ENCODE measurements at places on chromosomes 2 and 18. TPM values are rescaled to one million over a fixed set of nuclear protein-coding genes. Genes with fewer than 3 reads are reported as not detected.

- no peak for DNase-seq
Measured at GRCh38 chr2:219831957-219832356, 204.5 kb downstream of the SLC4A3 start.

GRCh38 chr2:184765112-184765895, 167.0 kb downstream of the ZNF804A start:
- no peak for DNase-seq

The PTPRN gene
- not detected for total RNA-seq

DNA sequence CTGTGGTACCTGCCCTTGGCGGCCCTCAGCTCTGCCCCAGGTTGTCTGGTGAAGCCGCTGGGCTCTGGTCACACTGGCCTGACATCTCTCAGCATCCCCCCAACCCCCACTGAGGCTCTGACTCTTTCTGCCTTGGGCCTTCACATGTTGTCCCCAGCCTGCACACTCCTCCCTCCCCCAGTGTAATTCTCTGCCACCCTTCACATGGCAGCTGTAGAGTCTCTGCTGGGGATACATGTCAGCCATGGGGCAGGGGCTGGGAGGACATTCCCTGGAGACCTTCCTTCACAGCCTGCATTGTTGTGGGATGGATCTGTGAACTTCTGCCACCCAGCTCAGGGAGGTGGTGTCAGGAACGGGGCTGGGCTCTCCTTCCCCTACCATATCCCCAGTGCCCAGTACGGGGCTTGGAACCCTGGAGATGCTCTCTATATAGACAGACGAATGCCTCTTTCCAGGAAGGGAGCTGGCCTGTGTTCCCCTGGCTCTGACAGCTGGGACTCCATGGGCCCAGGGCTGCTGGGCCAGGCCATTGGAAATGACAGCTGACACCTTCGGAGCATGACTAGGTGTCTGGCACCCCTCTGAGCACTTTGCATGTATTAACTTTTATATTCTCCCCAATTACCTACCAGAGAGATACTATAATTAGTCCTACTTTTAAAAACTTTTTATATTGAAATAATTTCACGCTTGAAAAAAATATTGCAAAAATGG, 151.5 kb downstream of the INHBB start:
- DNase-seq, result no peak
